Osteocyte (in vitro differentiated cells): ENCODE measurements at places on chromosomes 2 and 18.

GRCh38 chr18:3186678-3187658 lies 32.8 kb downstream of the MYOM1 start:
- DNase-seq, result no peak

GRCh38 chr2:161010503-161011015 lies 149.7 kb upstream of the TANK start:
- no peak for DNase-seq

- DNase-seq, result no peak
These were observed 221.7 kb downstream of the PAX3 start for GRCh38 chr2:222076973-222077690.

DNA sequence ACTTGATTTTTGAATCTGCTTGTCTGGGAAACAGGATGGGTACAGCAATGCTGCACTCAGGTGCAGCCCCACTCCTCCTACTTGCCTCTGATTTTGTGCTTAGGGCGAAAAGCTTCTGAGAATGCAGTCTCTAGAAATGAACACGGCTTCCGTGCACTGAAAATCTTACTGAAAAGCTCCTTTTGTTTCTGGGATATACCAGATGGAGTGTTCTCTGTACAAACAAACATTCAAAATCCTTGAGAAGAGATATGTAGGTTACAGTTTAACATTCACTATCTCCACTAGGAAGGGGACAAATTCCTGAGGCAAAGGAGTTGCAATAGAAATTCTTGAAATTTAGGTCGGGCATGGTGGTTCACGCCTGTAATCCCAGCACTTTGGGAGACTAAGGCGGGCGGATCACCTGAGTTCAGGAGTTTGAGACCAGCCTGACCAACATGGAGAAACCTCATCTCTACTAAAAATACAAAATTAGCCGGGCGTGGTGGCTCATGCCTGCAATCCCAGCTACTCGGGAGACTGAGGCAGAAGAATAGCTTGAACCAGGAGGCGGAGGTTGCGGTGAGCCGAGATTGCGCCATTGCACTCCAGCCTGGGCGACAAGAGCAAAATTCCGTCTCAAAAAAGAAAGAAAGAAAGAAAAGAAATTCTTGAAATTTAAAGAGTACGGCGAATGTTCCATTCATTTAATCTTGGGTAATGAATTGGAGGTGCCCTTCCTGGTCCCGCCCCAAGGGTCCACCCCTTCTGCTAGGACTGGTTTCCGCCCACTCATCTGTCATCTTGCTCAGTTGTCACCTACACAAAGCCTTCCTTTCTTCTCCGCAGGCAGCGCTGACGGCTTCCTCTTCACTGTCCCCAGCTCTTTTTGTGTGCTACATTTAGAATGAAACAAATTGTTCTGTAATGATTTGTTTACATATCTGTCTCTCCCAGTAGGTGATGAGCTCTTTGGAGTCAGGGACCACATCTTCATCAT lies 92.4 kb downstream of the SOCS6 start:
- no peak for DNase-seq

DNA sequence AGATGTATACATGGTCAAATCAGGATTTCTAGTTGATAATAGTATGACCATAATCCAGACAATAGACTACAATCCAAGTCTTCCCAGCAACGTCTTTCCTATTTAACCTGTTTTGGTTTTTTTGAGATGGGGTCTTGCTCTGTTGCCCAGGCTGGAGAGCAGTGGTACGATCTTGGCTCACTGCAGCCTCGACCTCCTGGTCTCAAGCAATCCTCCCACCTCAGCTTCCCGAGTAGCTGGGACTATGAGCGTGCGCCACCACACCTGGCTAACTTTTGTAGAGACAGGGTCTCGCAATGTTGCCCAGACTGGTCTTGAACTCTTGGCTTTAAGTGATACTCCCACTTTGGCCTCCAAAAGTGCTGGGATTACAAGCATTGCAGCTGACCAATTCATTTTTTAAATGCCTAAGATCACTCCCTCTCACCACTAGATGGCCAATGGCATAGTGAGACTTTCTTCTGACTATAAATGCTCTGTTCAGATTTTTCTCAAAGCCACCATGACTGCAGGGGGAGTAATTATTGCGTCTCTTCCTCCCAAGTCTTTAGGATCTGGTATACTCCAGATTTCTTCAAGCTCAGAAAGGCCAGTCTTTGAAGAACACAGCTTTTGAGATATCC lies 47.6 kb downstream of the HNRNPLL start:
- no peak for DNase-seq

DNA sequence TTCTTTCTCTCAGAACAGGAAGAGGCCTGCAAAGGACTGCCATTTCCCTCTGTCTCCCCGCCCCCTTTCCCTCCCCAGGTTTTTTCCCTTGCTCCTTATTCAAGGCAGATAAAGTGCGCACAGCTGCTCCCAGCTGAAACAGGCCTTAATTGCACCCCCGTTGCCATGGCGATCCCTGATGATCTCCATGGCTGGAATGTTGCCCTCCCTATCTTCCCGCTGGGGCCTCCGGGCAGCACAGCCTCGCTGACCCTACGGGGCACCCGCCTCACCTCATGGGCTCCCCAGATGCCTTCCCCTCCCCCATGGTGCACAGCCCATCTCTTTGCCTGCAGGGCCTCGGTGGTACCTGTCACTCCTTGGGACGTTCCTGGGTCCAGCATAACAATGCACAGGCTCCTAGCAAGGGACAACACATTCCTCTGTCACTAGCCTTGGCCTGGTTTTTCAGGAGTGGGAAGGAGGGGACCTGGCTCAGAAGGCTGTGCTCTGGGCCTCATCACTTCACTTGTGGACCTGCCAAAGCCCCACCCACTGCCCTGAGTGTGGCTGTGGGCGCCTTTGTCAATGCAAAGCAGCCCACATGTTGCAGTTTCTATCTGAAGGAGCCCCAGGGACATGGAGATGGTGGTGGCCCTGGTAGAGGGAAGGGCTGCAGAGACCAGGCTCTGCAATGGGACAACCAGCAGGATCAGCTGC lies 115.0 kb downstream of the CELF4 start:
- DNase-seq, result no peak

DNA sequence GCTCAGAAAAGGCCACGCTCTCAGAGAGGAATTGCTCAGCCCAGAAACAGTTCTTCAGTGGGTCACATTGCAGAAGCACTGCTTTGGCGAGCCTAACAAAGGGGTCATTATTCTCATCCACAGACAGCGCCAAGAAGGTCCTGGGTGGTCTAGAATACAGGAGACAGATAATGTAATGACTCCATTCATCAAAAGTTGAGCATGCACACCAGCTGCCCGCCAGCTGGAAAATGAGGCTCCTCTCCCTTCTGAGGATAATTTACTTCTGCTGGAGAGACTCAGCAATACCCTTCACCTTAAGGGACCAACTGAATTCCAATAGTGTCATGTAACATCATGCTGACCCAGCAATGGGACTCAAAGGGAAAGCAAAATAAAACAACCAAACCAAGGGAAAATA lies 79.9 kb downstream of the TRIB2 start:
- no peak for DNase-seq

- no peak for DNase-seq
These were observed 372.8 kb downstream of the CLIP4 start for GRCh38 chr2:29487967-29488555.

DNA sequence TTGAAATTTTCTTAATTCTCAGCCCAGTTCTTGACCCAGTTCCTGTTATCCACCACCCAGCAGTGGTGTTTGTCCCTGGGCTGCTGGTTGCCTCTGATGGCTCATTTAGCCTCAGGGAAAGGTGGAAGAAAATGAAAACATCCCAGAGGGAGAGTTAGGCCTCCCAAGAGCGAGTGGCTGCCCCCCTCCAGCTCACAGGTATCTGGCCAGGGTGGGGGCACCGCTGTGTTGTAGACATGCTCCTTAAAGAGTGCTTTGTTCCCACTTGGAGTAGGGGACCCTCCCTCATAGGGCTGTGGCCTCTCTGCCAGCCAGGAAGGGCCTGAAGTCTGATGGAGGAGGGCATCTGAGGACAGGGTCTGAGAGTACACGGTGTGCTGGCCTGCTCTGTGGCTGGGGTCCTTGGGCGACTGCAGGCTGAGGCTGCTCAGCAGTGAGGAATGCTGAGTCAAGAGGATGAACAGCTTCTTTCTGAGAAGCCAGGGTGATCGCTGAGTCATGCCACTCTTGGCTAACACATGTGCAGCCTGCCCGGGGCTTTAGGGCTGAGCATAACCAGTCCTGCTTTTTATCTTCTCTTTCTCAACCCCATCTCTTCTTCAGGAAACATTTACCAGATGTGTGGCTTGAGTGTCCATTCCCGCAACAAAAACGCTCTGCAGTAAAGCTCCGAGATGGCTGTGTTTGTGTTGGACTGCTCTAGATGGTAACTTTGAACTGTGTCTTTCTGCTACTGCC lies 72.3 kb downstream of the IL1R2 start:
- DNase-seq, result peak; percentile 91

- DNase-seq, result no peak
These were observed 440.7 kb downstream of the RND3 start for GRCh38 chr2:150046810-150047209.

GRCh38 chr2:23299476-23300195 lies 85.3 kb upstream of the KLHL29 start:
- no peak for DNase-seq

- DNase-seq, result no peak
These were observed 309.7 kb downstream of the GALR1 start for GRCh38 chr18:77559274-77559910.

DNA sequence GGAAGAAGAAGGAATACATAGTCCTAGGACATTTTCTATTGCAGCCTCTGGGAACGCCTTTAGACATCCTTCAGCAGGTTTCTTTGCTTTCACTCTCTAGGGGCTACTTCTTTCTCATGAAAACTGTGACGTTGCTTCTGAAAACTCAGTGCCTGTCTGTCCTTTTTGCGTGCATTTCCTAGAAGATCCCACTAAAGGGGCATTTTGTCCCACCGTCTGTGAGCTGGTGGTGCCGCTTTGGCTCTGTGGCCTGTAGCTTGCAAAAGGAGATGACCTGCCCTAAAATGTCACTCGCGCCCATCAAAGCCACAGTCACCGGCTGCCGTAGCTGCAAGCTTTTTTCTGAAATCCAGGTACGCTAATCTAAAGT lies 579 bp downstream of the STAT4 start:
- DNase-seq, result no peak

- no peak for DNase-seq
These were observed 683.4 kb upstream of the FSHR start for GRCh38 chr2:49837561-49838293.

GRCh38 chr18:297936-298335 lies 30.1 kb upstream of the THOC1 start:
- DNase-seq, result no peak

GRCh38 chr2:172860336-172860707 lies 124.7 kb downstream of the RAPGEF4 start:
- DNase-seq, result no peak

GRCh38 chr2:232315049-232315922 lies 63.3 kb upstream of the ALPP start:
- DNase-seq, result no peak

GRCh38 chr2:22454826-22455485 lies 930.0 kb upstream of the KLHL29 start:
- DNase-seq, result no peak

DNA sequence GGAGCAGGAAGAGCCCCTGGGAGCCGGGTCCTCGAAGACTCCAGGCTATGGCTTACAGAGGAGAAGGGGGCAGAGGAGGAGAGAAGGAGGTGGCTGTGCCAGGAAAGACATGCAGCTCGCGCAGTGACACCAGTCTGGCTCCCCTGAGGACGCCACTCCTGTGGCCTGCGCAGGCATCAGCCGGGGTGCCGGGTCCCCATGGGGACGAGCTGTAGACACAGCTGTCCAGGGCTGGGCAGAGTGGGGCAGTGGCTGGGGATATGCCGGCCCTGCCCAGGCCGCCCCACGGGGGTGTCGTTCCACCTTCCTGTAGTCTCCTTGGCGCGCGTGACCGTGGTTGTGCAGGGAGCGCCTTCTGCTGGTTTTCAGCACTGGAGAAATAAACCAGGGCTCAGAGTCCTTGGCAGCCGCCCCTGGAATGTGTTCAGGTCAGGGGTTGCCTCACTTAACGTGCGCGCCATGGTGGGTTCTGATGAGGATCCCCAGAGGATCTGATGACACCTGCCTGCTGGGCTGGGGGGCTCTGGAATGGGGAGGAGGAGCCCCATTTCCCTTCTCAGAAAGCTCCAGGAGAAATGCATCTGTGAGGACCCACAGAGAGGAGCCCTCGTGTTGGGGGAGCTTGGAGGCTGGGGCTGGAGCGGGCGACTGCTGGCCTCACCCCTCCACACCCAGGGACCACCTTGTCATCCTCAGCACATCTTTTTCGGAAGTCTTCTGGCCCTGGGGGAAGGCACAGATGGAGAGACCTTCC lies 26.7 kb downstream of the RAMP1 start:
- DNase-seq, result no peak

GRCh38 chr2:751474-751873 lies 74.3 kb upstream of the TMEM18 start:
- no peak for DNase-seq

DNA sequence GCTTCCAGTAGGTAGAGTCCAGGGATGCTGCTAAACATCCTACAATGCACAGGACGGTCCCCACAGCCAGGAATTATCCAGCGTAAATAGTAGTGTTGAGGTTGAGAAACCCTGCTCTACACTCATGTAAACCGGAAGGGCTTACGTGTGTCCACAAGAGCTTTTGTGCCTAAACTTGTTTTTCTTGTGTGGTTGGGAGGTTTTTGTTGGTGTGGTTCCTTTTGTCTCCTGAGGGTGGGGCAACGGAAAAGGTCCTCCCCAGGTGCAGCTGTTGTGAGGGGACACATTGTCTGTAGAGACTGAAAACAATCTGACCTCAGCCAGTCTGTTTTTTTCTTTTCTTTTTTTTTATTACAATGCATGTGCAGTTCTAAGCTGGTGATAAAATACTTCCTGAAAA lies 72.7 kb upstream of the MGAT5 start:
- DNase-seq, result no peak

GRCh38 chr2:146321175-146321574 lies 1523.7 kb upstream of the ACVR2A start:
- DNase-seq, result no peak

DNA sequence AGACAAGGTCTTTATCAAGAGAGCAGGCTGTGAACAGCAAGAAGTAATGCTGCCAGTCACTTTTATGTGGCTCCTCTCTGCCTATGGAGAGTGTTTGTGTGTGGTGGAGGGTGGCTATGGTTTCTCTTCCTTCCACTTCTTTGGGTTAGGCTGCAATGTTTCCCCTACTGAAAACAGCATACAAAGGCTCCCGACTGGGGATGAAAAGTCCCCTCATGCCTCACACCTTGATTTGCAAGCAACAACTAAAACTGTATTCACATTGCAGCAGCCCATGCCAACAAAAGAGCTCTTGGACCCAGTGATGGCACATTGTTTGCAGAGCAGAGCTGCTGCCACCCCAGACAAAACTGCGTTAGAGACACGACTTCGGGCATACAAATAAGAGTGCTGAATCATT lies 301.6 kb downstream of the SLC8A1 start:
- no peak for DNase-seq

DNA sequence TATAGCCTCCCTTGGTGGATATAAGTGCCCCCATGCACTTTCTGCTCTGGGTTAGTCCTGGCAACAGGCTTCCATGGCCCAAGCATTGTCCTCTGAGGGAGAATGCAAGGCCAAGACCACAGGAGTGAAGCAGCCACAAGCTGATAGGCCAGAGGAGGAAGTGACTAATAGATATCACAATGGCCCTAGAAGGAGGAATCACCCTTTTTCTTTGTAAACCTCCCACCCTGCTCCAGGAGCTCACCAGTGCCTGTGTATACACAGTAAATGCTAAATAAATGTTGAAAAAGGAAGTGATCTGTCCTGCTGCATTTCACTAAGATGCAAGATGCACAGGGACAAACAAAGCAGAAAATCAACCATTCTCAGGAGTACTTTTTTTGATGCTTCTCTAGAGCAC lies 49.7 kb upstream of the ABCA12 start:
- no peak for DNase-seq
